Activated CD4-positive, alpha-beta T cell treated with anti-CD3 and anti-CD28 coated beads for 48 hours (primary cell): ENCODE measurements at places on chromosomes 2 and 18.

GRCh38 chr2:101759162-101759561, 61.7 kb downstream of the MAP4K4 start:
- DNase-seq, result no peak

DNA sequence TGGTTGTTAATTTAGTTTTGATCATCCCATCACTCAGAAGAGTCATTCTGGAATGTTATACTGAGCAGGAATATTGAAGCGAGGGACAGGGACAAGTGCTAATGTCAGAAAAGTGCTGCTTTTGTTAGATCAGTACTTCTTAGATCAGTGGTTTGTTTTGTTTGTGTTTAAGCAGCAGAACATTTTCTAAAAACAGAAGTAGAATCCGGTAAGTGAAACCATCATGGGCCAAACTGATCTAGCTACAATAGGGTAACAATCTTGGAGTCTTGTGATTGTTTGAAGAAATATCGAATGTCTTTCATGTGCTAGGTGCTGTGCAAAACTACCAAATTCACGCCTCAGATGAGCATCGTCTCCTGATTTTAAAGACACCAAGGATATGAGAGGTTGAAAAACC, 45.1 kb upstream of the SEC11C start:
- DNase-seq, result no peak

GRCh38 chr2:33137331-33137730, 190.6 kb downstream of the LTBP1 start:
- no peak for DNase-seq

DNA sequence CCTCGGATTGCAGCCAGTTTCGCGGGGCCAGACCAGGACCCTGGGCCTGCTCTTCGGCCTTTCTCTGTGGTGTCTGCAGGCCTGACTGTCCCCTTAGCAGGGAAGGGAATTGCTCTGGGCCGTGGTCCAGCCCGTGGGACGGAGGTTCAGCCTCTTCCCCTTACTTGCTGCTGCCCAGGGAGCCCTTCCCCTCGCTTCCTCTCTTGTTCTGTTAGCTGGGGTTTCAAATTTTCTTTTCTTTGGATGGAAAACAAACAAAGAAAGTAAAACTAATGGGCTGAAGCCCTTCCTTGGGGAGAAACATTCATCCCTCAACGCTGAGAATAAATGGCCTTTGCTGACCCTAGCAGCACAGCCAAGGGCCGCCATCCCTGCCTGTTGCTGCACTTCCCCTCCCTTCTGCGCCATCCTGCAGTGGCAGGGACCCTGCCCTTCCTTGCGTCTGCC, 52.4 kb downstream of the ASAP2 start:
- no peak for DNase-seq

DNA sequence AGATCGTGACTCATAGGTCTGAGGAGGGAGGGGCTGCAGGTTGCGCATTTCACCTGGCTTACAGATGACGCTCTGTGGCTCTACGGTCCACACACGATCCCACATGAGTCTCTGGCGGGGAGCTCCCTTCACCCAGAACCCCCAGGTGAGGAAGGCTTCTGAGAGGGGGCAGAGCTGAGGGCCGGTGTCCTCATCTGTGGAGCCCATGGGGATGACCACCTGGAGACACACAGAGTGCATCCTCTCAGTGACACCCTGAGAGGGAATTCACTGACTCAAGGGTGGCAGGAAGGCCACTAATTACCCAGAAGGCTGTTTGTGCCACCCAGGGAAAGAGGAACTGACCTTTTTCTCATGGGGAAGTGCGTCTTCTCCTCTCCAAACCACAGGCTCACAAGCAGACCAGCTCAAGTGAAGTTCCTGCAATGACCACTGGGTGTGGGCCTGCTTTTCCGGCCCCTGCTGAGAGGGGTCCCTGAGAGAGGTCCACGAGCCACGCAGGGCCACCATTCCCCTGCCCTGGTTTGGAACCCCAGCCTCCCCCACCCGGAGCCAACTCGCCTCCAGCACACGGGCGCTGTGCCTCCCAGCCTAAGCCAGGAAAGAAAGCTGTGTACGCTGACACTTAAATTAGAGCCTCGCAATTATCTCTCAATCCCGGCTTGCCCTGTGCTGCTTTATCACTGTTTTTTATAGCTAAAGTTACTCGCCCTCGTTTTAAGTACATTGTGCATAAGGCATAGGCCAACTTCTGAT, 114.1 kb downstream of the BCL11A start:
- no peak for DNase-seq

- DNase-seq, result no peak
These were observed 207.3 kb downstream of the SS18 start for GRCh38 chr18:25883091-25883490.

GRCh38 chr2:106096299-106097037, 97.6 kb downstream of the UXS1 start:
- no peak for DNase-seq

- no peak for DNase-seq
These were observed 426.2 kb upstream of the MEX3C start for GRCh38 chr18:51623653-51624052.

DNA sequence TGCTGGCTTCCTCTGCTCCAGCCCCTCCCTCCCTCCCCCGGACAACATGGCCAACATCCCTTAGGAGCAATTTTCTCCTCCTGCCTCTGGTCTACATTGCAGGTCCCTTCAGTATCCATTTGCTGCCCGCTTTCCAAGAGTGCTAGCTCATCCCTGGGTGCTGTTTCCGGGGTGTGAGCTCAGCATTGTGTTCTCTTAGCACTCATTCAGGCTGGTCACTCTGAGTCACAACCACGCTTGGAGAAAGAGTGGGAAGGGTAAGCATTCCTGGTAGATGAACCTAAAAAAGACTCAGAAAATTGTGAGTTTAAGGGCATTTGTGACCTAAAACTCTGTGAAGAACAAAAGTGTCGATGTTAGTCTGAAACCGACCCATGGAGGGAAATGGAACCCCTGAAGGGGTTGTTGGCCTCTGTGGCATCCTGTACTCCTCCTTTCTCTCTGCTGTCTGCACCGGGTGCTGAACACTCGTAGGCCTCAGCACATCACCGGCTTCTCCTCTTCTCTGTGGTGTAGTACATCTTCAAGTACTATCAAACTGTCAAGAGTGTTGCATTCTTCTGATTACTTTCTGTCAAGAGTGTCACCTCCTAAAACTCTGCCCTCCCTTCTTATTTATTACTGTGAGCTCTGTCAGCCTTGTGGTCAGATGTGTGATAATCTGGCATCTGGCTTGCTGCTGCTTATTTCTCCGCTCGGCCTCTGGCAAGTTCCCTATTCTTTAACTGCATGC, 73.0 kb downstream of the CTNNA2 start:
- DNase-seq, result no peak
